ENCODE measurements at places on chromosomes 16 and 17.

GRCh38 chr17:2750721-2751120 is 1.3 kb upstream of the CCDC92B start:
- DNase-seq, result no peak

GRCh38 chr17:56350592-56350991 is 197.3 kb downstream of the ANKFN1 start:
- DNase-seq, result no peak

- DNase-seq, result no peak
Measured at GRCh38 chr16:88554711-88555264, 15.4 kb upstream of the ZC3H18 start.

GRCh38 chr17:40104594-40105486 is 4.5 kb upstream of the NR1D1 start:
- DNase-seq, result peak; percentile 34

- DNase-seq, result no peak
Measured at GRCh38 chr17:32757963-32758362, 119.0 kb downstream of the MYO1D start.

GRCh38 chr17:56536766-56537165 is 56.7 kb upstream of the NOG start:
- DNase-seq, result no peak
